ENCODE measurements at places on chromosomes 5 and 9.

DNA sequence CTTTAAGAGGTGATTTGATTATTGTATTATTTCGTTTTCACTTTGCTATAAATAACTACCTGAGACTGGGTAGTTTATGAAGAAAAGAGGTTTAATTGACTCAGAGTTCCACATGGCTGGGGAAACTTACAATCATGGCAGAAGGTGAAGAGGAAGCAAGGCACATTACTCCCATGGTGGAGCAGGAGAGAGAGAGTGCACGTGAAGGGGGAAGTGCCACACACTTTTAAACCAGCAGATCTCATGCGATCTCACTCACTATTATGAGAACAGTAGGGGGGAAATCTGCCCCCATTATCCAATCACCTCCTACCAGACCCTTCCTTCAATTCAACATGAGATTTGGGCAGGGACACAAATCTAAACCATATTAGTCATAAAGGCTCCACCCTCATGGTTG, 36.1 kb upstream of the NDFIP1 start:
- DNase-seq, result no peak

GRCh38 chr9:94014066-94014654, 59.0 kb upstream of the BARX1 start:
- no peak for DNase-seq

- DNase-seq, result no peak
Observed at GRCh38 chr5:73974871-73975360, 348.9 kb downstream of the ARHGEF28 start.

DNA sequence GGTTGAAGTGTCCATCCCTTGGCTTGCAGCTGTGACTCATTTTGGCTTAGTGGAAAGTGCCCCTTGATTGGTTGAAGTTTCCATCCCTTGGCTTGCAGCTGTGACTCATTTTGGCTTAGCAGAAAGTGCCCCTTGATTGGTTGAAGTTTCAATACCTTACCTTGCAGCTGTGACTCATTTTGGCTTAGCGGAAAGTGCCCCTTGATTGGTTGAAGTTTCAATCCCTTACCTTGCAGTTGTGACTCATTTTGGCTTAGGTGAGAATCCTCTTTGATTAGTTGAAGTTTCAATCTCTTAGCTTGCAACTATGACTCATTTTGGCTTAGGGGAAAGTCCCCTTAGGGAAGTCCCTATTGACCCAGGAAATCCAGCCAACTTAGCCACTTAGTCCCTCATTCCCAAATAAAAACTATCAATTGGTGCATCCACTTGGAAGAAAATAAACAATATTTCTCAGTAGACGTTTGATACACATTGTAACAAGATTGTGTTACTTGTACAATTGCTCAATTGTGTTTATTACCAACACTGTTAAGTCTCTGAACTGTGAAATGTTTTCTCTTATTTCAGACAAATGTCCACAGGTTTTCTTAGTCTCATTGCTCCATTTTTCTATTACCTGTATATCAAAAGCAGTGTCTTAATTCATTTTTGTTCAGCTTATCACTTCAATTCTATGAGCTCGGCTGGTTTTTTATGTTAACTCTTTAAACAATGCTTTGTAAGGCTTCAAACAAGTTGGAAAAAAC, 2308.8 kb upstream of the ACO1 start:
- DNase-seq, result no peak

- DNase-seq, result no peak
Observed at GRCh38 chr5:53476531-53477480, 3.6 kb upstream of the FST start.

DNA sequence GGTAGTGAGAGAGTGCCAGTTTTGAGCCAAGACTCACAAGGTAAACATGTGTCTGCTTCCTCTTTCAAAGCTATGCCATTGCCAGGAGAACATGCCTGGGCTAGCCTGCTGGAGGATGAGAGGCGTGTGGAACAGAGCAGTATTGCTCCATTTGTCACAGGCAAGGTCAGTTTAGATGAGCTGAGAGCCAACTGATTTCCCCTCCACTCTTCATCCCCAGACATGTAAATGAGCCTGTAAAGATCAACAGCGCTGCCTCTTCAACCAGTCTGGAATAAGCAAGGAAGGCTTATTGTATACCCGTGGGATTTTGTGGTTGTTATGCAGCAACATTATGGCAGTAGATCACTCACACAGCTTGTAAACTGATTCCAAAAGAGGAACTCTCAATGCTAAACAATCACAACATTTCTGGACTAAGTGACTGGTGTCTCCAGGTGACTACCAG, 8.2 kb upstream of the GDNF start:
- DNase-seq, result no peak

DNA sequence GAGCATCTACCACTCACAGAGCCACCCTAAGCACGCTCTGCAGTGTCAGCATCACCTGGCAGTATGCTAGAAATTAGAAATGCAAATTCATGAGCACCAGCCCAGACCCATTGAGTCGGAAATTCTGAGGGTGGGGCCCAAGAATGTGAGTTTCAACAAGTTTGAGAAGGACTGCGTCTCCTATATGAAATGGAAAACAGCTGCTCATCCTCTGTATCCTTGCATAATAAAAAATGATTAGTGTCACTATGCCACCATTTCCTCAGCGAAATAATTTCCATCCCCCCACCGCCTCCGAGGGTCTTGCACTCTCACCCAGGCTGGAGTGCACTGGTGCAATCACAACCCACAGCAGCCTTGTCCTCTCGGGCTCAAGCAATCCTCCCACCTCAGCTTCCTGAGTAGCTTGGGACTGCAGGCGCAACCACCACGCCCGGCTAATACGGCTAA, 1.3 kb upstream of the IQGAP2 start:
- DNase-seq, result no peak

DNA sequence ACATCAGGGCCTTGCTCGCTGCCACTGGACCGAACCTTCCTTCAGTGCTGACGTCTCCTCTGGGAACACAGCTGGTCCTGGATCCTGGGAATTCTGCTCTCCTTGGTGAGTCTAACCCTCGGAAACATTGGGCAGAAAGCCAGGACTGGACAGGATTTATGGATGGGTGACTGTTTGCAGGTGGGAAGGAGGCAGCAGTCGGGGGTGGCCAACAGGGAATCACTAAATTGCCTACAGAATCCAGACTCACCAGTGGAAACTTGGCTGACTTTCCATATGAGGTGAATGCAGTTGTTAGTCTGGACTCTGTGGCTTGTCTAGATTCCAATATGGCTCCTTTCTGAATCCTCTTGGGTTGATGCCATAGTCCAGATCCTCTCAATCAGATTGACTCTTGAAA, 203.1 kb downstream of the SAXO1 start:
- no peak for DNase-seq

DNA sequence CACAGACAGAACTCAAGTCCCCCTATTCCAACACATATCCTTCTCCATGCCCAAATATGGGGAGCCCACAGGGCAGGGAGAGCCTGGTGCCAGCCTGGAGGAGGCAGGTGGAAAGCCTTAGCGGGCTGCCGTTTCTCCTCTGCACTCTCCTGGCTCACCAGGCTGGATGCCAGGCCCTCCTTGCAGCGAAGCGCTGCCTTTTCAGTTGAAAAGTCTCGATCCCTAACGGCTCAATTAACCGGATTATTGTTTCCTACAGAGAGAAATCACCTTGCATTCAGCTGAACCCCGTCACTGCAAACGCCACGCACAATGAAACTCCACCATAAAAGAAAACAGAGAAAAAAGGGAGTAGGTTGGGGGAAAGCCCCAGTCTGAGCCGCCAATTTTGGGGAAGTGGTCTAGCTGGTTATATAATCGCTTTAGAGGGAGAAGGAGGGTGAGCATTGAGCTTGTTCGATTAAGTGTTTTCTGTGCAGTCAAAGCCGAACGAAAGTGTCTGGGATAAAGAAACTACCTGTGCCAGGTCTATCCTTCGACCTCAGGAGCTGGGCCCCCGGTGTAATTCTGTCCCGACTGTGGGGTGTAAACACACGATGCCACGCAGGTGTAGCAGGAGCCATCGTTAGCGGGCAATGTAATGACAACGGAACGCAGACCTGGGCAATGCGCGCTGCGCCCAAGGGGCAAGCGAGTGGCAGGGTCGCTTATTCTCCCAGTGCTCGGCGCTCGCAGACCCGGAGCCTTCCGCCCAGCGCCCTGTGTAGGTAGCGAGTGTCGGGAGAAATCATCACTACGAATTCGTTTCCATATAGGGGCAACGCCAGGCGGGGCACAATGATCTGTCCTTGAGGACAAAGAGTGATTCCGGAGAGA, 3.8 kb downstream of the BARHL1 start:
- DNase-seq, result no peak

GRCh38 chr5:93422652-93423280, 158.3 kb downstream of the NR2F1-AS1 start:
- no peak for DNase-seq

DNA sequence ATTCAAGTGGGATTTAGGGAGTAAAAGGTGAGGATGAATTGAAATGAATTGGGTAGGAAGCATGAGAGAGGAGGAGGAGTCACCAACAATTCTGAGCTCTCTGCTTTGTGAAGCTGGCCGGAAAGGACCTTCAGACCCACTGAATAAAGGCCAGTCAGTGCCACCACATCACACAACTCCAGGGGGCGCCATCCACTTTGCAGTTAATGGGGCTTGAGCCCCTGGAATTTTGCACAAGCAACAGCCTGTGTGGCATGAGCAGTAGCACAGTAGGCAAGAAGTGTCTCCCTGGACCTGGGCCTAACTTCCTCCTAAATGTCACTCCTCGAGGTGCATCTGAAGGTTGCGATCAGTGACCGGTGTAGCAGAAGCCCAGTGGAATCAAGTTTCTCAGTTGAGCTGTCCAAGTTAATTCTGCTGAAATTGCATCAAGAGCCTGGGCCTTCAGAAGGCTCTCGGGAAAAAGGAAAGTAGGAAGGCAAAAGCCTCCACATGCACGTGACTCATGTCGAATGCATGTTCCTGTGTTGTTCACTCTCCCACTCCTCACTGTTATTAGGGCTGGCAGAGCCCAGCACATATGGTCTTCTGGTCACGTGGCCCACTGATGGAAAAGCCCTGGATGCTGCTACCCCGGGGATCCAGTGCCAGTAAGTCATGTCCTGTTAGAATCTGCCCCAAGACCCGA, 27.8 kb upstream of the GLIS3 start:
- DNase-seq, result no peak

GRCh38 chr9:77000330-77000729, 19.1 kb upstream of the FOXB2 start:
- no peak for DNase-seq

DNA sequence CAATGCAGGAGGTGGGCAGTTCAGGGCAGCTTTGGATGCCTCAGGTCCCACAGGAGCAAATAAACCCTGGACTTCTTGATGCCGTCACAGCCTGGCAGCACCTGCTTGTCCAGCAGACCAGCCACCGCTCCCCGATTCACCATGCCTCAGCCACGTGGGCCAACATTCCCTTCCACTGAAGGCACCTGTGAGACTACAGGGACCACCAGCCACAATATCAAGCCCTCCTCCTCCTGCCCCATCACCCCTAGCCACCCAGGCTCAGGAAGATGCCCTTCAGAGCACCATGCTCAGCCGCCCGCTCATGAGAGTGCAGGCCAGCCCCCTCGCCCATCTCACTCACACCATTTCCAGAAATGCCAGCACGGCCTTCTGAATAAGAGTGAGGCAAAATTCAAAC, 234.7 kb downstream of the SYK start:
- no peak for DNase-seq

- DNase-seq, result no peak
Observed at GRCh38 chr5:28880936-28881335, 1842.5 kb upstream of the CDH9 start.

GRCh38 chr9:133484671-133485437, 6.0 kb upstream of the SLC2A6 start:
- DNase-seq, result no peak

DNA sequence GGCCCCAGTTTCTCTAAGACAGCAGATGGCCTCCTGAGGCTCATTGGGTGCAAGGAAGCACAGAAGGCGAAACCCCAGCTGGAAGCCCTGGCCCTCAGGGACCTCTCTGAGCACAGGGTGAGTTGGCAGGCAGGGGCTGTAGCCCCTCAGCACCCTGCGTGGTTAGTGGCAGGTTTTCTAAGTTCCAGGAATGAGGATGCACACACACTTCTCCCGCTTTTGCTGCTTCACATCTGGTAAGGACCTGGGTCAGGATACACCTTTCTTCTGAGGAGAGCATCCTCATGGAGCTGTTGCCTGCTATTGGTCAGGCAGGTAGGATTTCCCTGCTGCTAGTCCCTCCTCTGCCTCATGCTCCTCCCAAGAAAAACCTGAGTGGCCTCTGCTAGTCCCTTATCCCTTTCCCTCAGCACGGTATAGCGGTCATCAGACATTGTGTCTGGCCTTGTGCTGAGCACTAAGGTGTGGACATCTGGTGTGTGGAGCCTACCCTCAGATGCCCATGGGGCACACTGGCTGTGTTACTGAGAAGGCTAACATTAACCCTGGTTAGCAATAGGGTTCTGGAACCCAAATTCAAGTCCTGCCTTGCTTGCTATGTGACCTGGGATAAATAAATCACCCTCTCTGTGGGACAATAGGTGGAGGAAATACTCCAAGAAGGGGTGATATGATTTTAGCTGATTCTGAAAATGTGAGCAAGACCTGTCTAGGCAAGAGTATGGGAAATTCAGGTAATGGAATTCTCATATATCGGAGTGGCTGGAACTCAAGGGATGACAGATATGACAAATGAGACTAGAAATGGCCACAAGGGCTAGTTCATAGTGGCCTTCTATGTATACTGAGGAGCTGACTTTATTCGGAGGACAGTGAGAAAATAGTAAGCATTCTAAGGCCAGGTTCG, 1.6 kb downstream of the SLC22A4 start:
- DNase-seq, result no peak

DNA sequence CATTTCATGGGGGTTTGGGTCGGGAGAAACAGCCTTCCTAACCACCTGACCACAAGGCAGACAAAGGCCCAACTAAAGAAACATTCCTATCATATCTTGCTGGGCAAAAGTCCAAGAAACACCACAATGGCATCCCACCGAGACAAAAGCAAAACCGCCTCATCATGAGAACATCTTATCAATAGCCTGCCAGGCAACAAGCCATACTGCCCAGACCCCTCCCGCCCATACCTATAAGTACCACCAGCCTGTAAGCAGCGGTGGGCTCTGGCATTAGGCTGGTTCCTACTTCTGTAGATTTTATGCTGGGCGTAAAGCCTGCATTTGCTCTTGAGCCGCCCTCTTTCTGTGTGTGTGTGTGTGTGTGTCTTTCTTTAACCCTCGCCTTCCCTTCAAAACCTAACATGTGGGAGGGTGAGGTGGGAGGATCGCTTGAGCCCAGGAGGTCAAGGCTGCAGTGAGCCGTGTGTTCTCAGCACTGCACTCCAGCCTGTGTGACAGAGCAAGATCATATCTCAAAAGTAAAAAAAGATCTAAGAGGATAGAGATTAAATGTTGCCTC, 56.9 kb downstream of the PDE6A start:
- DNase-seq, result no peak

DNA sequence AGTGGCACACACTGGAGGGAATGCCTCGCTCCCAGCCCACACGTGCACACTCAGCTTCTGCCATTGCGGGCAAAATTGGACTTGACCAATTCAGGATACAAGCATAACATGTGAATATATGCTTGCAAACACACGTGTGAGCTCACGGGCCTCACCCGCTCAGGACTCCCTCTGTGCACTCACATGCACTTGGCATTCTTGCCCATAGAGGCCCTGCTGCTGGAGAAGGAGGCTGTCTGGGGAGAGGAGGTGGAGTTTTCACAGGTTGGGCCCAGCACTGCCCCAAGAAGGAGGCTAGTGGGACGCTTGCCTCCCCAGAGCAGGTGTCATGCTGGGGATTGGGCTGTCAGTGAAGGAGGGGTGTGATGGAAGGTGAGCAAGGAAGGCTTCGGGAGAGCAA, 1.7 kb downstream of the MYMK start:
- DNase-seq, result no peak
